ENCODE measurements at places on chromosomes 3 and 15. TPM values are rescaled to one million over a fixed set of nuclear protein-coding genes. Genes with fewer than 3 reads are reported as not detected.

LRRIQ4 gene
- total RNA-seq, result not detected

HDGFL3 gene
- 25.5 TPM for total RNA-seq

TXNRD3 gene
- 8.6 TPM for total RNA-seq

SHC4 gene
- total RNA-seq, result 0.51 TPM

CEP19 gene
- total RNA-seq, result 5.6 TPM

ZPLD1 gene
- total RNA-seq, result not detected

SPINK8 gene
- not detected for total RNA-seq

CADPS gene
- not detected for total RNA-seq

GHSR gene
- not detected for total RNA-seq

All from dermis microvascular lymphatic vessel endothelial cell (primary cell).